Activated naive CD8-positive, alpha-beta T cell treated with anti-CD3 and anti-CD28 coated beads, Interleukin-2, amount 50 U/mL, for 16 hours (primary cell): ENCODE measurements at places on chromosomes 1 and 21.

DNA sequence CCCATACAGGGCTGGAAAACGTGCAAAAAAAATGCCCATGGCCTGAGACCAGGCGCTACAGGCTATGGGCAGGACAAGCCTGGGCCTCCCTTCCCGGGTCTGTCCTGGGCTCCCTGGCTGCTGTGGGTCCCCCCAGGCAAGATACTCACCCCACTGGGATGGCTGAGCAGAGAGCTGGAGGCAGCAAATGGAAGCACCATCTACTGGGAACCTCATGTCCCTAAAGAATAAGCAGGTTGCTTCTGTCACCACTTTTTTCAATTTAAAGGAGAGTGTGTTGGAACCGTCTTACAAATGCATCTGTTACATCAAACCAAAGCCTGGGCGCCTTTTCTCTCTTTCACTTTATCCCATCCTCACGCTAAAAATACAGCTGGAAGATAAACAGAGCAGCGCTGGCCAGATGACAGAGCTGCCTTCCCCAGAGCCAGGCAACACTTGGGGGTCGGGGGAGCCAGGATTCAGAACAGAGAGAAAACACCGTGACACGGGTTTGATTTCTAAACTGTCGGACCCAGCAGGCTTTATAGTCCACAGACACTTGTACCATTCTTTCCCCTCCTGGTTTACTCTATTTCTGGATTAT lies 262.1 kb upstream of the VAMP3 start:
- no peak for DNase-seq

DNA sequence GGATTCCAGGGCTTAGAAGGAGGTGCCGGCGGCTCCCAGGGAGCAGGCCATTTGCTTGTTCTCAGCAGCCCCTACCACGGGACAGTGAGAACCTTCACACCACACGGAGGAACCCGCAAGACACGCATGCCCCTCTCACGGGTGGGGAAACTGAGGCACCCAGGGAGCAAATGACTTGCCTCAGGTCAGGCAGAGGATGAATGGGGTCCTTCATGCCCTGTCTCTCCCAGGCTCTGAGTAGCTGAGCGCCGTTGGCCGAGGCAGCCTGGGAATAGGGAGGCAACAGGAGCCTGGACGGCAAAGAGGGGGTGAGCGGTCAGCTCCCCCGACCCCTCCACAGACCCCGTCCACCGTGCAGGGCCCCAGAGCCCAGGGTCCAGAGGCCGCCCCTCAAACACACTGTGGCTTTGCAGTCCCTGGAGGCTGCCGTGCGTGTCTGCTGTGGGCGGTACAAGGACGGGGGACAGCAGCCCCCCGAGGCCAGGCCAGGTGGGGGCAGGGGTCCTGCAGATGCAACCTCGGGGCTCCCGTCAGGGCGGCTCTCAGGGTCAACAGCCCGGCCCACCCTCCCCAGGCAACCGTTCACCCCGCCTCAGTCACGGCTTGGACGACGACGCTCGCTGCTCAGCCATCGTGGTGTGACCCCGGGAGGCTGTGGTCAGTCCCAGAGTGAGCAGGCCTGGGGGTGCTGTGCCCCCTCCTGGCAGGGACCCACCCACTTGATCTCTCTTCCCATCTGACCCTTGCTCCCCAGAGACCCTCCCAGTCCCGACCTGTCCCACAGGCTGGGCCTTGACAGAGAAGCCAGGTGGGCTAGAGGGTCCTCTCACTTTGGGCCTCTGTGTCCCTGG lies 15.8 kb upstream of the COL6A2 start:
- DNase-seq, result no peak

- DNase-seq, result no peak
Measured at GRCh38 chr1:230465691-230466090, 39.6 kb upstream of the PGBD5 start.

- no peak for DNase-seq
Measured at GRCh38 chr1:58783090-58783992, 506 bp downstream of the JUN start.

GRCh38 chr1:24659166-24659904 lies 16.2 kb downstream of the SRRM1 start:
- DNase-seq, result no peak

GRCh38 chr1:110291241-110292030 lies 47.7 kb upstream of the RBM15 start:
- DNase-seq, result no peak

- no peak for DNase-seq
Measured at GRCh38 chr21:20822666-20823065, 175.5 kb upstream of the NCAM2 start.

- DNase-seq, result no peak
Measured at GRCh38 chr1:9654051-9654833, 2.7 kb downstream of the PIK3CD start.

DNA sequence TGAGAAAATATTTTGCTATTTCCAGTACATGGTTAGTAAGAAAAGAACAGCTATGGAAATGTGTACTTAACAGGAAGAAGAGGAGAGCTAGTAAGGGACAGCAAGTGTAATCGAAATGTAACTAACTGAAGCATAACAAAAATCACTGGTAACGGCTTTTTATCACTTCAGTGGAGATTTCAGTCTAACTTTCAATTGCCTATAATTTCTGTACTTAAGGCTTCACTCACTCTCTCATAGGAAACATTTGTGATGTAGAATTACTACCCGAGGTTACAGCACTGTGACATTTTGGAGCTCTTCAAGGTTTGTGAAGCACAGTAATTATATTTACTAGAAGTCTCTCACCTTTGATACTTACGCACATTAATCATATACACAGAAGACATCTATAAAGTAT lies 1119.1 kb downstream of the AMY1C start:
- no peak for DNase-seq

DNA sequence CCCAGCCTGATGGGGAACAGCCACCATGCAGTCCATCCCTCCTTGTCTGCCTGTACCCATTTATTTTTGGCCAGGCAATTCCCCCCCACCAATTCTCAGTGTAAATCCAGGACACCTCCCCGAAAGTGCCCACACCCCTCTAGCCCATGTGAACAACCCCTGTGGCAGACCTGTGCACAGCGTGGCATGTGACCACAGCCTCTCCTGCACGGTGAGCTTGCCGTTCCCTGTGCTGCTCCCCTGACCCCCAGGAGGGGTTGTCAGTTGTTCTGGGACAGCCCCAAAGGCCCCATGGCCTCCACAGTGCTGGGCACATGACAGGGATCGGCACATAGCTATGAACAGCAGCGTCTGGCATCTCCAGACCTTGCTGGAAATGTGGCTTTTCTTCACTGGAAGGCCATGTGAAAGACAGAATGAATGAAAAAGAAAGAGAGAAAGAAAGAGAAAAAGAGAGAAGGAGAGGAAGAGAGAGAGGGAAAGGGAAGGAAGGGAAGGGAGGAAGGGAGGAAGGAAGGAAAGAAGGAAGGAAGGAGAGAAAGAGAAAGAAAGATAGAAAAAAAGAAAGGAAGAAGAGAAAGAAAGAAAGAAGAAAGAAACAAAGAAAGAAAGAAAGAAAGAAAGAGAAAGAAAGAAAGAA lies 3.9 kb downstream of the CAPN9 start:
- no peak for DNase-seq

GRCh38 chr1:42210421-42211133 lies 46.0 kb upstream of the GUCA2A start:
- DNase-seq, result no peak

DNA sequence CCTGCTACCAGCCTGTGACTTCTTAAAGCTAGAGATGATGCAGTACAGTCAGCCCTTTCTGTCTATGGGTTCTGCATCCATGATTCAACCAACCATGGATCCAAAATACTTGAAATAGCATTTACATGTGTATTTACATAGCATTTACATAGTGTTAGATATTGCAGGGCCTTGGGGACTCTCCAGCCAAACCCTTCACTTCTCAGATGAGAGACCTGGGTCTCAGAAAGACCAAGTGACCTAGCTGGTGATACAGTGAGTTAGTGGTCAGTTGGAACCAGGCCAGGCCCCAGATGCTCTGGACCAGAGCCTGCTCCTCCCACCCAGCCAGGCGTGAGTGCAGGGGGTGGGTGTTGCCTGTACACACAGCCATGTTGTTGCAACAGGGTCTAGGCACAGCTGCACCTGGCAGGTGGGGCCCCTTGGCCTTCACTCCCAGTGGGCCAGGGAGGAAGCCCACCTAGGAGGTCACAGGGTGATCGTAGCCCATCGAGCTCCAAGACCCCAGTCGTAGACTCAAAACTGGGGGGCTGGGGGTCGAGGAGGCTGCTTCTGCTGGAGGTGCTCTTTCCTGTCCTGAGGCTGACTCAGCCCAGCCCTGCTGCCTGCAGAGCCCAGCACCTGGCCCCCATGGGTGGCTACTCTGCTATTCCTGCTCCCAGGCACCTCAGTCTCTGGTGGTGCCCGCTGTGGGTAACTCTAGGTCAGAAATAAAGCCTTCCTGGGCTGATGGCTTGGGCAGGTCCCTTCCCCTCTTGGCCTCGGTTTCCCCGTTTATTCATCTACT lies 7.7 kb downstream of the TMEM61 start:
- no peak for DNase-seq

GRCh38 chr1:205275916-205276688 lies 45.4 kb downstream of the NUAK2 start:
- DNase-seq, result no peak

DNA sequence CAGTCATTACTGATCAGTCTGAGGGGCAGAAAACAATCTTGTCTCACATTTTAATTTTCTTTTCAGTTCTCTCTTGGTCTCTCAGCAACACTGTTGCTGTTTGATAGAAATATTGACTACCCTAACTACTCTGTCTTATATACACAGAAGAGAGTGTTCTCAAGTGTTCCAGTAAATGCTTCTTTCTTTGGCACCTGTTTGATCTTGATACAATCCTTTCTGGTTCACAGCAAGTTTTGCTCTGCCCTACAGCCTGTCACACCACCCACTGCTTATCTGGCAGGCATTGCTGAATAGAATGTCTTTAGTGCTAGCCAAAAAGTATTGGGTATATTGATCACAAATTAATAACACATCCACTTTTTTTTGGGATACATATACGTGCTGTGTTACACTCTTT lies 75.7 kb upstream of the WLS start:
- DNase-seq, result no peak

DNA sequence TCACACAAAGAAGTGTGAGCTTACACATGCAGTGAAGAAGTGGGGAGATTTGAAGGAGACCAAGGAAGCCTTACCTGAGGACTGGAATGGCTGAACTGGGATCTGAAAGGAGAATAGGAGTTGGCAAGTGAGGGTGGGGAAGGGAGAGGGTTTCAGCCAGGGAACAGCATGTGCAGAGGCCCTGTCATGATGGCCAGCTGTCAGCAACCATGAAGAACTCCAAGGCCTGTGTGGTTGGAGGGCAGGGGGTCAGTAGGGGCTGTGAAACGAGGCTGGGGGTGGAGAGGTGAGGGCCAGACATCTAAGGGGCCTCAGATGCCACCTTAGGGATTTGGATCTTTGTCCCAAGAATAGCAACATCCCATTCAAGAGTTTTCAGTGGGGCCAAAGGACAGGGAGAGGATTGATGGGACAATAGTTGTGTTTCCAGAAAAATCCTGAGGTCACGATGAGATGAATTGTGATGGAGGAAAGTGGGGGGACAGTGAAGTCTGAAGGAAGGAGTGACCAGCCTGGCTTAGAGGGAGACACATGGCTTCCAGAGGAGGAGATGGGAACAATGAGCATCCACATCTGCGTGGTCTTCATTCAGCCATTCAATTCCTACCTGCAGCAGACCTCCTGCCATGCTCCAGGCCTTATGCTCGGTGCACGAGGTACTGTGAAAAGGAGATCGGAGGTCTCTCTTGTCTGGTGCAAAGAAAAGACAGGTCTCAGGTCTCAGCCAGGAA lies 187.6 kb downstream of the MATN1 start:
- no peak for DNase-seq

DNA sequence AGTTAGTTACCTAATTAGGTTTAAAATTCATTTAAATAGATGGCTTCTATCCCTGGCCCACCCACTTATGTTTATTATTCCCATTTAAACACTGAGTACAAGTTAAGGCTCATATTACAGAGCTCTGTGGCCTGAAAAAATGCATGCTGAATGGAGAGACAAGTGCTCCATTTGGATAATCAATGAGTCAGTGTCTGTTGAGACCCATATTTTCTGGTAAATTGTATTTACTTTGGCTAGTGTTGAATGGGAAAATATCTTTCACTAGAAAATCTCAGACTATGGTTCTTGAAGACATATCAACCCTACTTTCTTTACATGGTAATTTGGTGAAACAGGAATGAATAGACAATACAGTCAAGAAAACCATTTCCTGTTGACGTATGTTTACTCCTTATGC lies 356.0 kb downstream of the S1PR1 start:
- DNase-seq, result no peak

- no peak for DNase-seq
Measured at GRCh38 chr1:237471956-237472355, 418.8 kb downstream of the ZP4 start.

- DNase-seq, result no peak
Measured at GRCh38 chr1:5490635-5491034, 501.6 kb downstream of the NPHP4 start.

- DNase-seq, result no peak
Measured at GRCh38 chr1:109912873-109913272, 2.2 kb downstream of the CSF1 start.

DNA sequence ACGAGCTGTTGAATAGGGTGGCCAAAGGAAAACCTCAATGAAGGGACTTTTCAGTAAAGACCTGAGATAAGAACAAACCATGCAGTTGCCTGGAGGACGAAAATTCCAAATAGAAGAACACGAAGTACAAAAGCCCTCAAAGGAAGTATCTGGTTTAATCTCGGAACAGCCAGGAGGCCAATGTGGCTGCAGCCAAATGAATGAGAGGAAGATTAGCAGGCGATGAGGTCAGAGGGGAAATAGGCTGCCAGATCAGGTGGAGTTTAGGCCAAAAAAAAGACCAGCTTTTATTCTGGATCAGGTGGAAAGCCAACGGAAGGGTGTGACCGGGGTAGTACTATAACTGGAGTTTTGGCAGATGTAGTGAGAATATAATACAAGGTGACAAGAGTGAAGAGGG lies 43.7 kb downstream of the SRSF11 start:
- DNase-seq, result no peak

DNA sequence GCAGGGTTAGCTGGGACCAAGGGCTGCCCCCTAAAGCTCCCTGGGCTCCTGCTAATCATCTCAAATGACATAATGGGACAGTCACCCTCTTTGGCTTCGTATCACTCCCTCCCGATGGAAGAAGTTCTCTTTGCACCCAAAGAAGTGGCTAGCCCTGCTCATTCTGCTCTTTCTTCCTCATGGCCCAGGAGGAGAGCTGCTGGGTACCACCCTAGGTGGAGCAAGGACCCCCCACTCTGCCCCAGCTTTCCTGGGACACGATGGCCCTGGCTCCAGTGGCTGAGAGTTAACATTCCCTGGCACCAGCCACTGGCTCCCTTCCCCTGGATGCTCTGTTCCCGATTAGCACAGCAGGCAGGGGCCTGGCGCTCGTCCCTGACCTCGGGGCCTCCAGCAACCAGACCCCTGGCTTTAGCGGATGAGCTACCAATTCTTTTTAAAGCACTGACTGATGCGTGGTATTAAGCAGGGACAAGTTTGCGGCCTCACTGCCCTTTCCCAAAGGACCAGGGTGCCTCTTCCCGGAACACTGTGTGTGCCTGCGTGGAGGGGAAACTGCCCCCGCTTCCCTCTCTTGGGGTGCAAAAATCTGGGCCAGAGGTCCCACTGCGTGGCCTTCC lies 1.2 kb downstream of the MYOM3 start:
- DNase-seq, result no peak
